SJCRH30 (cell line): ENCODE measurements at places on chromosomes 13 and 19.
A peak's percentile ranks its signal among the peaks of the same experiment; 100 is the strongest.

DNA sequence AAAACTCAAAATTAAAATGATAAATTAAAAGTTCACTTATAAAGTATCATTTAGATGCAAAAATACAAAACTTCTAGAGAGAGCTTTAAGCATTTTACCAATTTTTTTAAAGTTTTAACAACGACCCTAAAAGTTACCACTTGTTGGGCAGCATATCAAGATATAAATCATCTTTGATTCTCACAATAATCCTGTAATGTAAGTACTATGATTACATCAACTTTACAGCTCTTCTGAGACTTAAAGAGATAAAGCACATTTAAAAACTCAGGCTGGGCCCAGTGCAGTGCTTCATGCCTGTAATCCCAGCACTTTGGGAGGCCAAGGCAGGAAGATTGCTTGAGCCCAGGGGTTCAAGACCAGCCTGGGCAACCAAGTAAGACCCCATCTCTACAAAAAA lies 202.7 kb upstream of the GPC6 start:
- DNase-seq, result no peak

GRCh38 chr13:36101157-36101556 lies 30.0 kb downstream of the DCLK1 start:
- DNase-seq, result peak; percentile 10

DNA sequence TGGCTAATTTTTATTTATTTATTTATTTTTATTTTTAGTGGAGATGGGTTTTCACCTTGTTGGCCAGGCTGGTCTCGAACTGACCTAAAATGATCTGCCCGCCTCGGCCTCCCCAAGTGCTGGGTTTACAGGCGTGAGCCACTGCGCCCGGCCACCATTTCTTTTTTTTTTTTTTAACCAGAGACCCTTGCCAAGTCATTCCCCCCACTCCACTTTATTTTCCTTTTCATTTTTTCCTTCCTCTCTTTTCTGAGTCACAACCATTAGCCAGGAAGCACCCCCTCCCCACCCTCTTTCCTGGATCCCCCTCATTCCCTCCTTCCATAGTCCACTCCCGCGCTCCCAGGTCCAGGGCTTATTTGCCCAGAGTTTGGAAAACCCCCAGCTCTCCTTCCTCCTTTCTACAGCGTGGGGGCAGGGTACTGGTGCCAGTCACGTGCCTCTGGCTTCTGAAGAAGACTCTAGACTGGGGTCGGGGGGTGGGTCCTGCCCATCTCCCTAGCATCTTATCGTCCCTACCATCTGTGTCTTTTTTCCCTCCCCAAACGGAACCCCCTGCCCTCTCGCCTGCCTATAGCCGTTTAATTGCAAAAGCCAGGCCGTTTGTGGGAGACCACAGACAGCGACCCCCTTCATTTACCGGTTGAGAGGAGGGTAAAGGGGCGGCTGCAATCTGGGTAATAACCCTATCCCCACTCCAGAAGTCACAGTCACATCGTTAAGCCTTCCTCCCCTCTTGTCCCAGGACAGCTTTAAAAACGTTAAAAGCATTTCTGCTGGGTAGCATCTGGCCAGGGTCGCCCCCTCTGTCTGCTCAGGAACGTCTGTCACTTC lies 1.1 kb upstream of the CALR start:
- DNase-seq, result peak; percentile 82

DNA sequence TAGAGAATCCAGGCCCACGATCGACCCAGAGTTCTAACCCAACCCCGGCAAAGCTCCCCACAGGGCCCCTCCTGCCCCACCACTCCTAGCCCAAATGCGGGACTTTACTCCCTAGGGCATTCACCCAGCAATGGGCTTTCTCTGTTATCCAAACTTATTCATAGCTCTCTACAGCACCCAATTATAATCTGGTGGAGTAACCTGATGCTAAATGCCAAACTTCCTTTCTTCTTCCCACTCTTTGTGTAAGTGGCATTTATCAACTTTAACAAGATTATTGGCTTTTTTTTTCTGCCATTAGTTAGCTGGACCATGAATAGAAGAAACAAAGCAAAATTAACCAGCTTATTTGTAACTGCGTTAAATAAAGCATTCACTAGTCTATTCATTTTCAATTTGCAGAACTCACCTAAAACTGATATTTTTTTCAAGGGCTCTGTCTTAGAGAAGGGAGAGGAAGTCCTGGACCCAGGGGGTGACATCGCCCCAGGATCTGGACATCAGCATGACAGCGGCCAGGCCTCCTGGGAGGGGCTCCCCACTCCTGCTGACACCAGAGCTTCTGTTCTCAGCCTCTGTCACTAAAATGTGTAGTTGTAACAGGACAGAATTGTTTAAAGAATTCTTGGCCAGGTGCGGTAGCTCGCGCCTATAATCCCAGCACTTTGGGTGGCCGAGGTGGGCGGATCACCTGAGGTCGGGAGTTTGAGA lies 1.5 kb downstream of the FAM124A start:
- DNase-seq, result no peak

DNA sequence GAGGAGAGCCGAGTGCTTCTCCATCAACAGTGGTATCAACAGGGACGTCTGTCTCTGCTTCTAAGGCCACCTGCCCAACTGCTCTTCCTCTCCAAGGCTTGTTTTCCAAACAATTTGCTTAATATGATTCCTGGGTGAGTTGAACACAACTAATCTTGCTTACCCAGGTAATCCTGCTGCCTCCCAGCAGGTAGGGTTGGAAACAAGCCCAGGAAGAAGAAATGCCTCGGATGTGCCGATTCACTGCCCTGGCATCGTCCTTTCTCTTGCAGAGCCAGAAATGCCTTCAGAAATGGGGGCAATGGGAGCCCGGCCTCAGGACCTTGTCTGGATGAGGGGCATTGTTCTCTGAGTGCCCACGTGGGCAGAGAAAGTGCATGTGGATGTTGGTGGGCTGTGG lies 51.9 kb upstream of the C1QTNF9B start:
- DNase-seq, result no peak

DNA sequence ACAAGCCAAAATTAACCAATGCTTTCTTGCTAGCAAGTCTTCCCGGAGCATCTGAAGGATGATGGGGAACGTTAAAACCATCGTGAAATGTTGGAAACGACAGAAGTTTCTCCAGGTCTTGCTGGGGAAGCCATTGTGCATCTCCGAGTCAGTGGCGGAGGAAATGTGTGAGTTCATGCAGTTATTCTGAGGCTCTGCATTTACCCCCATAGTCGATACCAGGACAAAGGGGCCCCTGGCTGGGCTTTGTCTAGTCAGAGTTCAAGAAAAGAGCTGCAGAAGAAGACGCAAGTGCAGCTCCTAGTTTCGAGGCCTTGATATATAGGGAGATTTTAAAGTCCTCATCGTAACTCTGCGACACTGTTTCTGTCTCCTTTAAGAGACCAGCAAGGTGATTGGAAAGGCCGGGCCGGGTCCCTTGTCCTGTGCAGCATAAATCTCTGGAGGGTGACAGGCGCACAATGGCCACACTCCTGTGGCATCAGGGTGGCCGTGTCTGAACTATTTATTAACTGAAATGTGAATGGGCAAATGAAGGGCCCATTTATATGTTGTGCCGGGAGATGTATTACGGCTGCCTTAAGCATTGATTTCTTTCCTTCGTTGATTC lies 172.0 kb downstream of the TEX29 start:
- no peak for DNase-seq

- peak; percentile 75 for DNase-seq
Measured at GRCh38 chr19:2391118-2391725, 31.2 kb downstream of the TMPRSS9 start.

- no peak for DNase-seq
Measured at GRCh38 chr19:13814550-13814949, 19.3 kb downstream of the ZSWIM4 start.

GRCh38 chr13:30744056-30744680 lies 8.8 kb downstream of the ALOX5AP start:
- DNase-seq, result no peak

DNA sequence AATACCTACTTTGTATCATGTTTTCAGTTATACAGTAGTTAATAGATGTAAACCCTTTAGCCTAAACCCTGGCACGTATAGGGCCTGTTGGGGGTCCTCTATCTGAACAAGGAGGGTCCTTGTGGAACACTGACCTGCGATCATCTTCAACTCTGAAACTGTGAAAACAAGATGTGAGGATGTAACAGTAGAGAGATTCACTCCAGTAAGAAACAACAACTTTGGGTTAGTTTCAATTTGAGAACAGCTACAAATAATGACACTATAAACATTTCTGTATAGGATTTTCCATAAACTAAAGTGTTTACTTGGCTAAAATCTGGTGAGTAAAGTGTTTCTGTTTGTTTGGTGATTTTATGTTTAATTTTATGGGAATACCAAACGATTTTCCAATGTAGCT lies 2.1 kb downstream of the CLC start:
- DNase-seq, result no peak
